Stimulated activated CD4-positive, alpha-beta T cell treated with anti-CD3 and anti-CD28 coated beads, Interleukin-15, amount 100 ng/mL, for 1 hour (primary cell): ENCODE measurements at places on chromosomes 4 and X.

GRCh38 chr4:58564695-58565475 lies 1454.7 kb upstream of the IGFBP7 start:
- DNase-seq = no peak

- no peak for DNase-seq
Observed at GRCh38 chr4:38138363-38138762, 178.2 kb downstream of the PTTG2 start.

DNA sequence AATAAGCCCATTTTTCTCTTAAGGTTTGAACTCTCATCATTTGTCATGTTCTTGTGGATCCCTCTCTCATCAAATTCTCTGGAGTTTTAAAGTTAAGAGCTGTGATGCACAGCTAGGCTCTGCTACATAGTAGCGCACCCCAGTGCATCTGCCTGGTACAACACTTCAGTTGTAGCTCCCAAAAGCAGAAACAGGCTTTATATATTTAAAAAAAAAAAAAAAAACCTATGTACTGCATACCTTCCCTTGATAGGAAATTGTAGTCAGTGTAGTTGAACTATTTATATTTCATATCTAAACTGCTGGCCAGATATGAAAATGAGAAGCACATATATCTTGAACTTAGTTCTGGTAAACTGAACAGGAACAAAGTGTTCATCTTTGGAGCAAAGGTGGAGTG lies 131.4 kb downstream of the KLHL13 start:
- DNase-seq = no peak

GRCh38 chr4:53075162-53075785 lies 213.2 kb downstream of the RASL11B start:
- no peak for DNase-seq
